ENCODE measurements at places on chromosomes 5 and 9. TPM values are rescaled to one million over a fixed set of nuclear protein-coding genes. Genes with fewer than 3 reads are reported as not detected.
A peak's percentile ranks its signal among the peaks of the same experiment; 100 is the strongest.

DNA sequence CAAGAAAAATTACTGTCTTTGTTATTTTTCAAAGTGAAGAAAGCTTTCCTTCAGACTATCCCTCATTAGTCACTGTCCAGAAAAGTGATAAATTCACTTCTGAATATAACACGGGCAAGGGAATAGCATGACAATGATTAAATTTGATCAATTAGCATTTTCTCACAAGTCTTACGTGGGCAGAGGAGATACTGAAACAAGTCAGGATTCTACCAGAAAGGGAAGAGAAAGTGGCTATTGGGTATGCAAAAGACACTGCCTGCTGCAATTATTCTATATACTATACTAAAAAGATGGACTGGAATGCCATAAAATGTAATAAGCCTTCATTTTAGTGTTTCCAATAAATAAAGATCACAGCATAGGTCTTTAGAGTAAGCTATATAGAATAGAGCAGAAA is 7.4 kb downstream of the COX7C start:
- peaks cover under 1% of the 10 kb centered on the region for H3K36me3 ChIP-seq
- H3K4me3 ChIP-seq: no peak overlapping the region
- H3K27me3 ChIP-seq: no peaks in the 10 kb centered on the region
- no peaks in the 10 kb centered on the region for H3K4me1 ChIP-seq
- DNase-seq: no peak

DNA sequence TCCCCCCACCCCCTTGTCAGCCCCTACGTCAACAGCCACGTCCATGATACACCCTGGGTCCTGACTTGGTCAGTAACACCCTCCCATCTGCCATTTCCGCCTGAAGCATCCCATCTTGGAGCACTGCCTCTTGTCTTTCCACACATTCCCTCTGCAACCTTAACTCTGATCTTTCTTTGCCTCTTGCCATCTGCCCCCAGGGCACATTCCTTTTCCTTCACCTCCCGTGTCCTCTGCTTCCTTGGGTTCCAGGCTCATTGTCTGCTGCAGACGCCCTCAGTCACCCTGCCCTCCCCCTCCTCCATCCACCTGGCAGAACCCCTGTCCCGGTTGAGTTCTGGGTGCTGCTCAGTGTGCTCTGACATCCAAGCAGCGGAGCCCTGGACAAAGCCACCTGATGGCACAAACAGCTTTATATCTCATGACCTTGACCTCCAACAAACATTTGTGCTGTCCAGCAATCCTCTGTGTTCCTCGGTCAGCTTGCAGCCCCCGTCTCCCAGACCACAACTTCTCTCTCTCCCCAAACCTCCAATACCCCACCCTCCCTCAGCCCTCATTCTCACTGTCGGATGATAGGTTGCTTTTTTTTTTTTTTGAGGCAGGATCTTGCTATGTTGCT is 97.7 kb upstream of the IER5L start:
- H3K27ac ChIP-seq: no peak overlapping the region
- no peak for DNase-seq
- H3K27me3 ChIP-seq: no peaks in the 10 kb centered on the region
- H3K4me1 ChIP-seq: no peaks in the 10 kb centered on the region

- no peaks in the 10 kb centered on the region for H3K36me3 ChIP-seq
- H3K27ac ChIP-seq: no peak overlapping the region
- DNase-seq: no peak
- no peak overlapping the region for H3K4me3 ChIP-seq
Observed at GRCh38 chr5:11047625-11048024, 286.6 kb upstream of the DAP start.

DNA sequence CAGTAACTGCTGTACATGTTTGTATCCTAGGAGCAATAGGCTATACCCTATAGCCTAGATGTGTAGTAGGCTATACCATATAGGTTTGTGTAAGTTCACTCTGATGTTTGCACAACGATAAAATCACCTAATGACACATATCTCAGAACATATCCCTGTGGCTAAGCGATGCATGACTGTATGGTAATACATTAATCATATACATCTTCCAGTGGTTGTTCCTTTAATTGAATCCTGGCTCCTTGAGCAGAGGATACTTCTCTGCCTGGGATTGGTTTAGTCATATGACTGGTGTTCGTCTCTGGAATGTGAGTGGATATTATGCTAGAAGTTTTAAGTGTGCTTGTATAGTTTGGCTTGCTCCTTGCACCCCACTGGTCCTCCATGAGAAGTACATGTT is 425.8 kb downstream of the MAN2A1 start:
- no peak overlapping the region for H3K4me3 ChIP-seq
- no peak overlapping the region for H3K27ac ChIP-seq
- DNase-seq: no peak
- no peaks in the 10 kb centered on the region for H3K36me3 ChIP-seq
- H3K4me1 ChIP-seq: no peaks in the 10 kb centered on the region
- H3K27me3 ChIP-seq: no peaks in the 10 kb centered on the region

GRCh38 chr5:163670036-163670435 is 164.6 kb downstream of the MAT2B start:
- H3K27ac ChIP-seq: no peak overlapping the region
- no peaks in the 10 kb centered on the region for H3K4me1 ChIP-seq
- no peak overlapping the region for H3K4me3 ChIP-seq
- no peaks in the 10 kb centered on the region for H3K36me3 ChIP-seq
- DNase-seq: no peak

DNA sequence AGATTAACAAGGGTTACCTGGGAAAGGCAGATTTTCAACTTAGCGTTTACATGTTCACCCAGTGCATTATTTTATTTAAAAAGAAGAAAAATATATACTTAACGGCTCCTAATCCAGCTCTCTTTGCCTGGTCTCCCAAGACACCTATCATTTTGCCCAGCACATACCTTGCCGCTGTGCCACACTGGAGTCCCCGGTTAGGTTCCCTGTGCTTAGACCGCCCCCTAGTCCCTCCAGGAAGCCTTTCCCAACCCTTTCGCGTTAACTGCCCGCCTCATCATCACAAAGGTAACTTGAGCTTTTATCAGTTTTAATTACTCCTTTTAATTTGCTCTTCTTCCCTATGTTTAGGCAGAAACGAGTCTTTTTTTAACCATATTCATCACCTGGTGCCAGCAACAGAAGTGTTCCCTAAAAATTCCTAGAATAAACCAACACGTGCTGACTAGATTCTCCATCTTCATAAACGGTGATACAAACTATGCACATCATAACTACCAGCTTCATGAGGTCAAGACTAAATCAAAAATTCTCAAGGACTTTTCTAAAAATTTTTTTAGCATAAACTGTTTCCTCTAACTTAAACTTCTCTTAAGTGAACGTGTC is 19.7 kb downstream of the DNAJA1 start:
- peak overlapping the region; percentile 88 for H3K27ac ChIP-seq
- peak overlapping the region; percentile 74 for H3K4me3 ChIP-seq
- peaks cover 8% of the 10 kb centered on the region for H3K36me3 ChIP-seq
- no peak for DNase-seq
- H3K27me3 ChIP-seq: no peaks in the 10 kb centered on the region

- no peaks in the 10 kb centered on the region for H3K36me3 ChIP-seq
- H3K4me3 ChIP-seq: no peak overlapping the region
- H3K27ac ChIP-seq: no peak overlapping the region
- no peaks in the 10 kb centered on the region for H3K4me1 ChIP-seq
- no peak for DNase-seq
Observed at GRCh38 chr9:123250504-123250903, 17.9 kb downstream of the STRBP start.

GRCh38 chr5:540071-540905 is 16.0 kb upstream of the SLC9A3 start:
- H3K27ac ChIP-seq: no peak overlapping the region
- H3K36me3 ChIP-seq: no peaks in the 10 kb centered on the region
- no peaks in the 10 kb centered on the region for H3K27me3 ChIP-seq

DNA sequence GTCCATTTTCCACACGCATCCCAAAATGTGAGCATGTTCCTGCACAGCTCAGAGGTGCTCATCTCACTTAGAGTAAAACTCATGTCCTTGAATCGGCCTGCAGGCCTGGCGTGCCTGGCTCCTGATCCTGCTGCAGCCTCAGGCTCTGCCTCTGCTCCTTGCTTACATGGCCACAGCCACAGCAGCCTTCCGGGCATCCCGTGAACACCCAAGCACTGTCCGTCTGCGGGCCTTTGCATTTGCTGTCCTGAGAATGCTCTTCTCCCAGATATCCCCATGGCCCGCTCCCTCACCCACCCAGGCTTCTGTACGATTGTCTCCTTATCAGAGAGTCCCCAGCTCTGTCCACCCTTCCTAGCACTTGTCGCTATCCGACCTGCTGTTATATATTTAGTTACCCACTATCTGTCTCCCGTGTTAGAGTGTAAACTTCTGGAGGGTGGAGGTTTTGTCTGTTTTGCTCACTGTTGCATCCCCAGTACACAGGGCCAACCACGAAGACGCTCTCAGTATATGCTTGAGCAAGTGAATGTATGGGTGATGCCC is 21.9 kb downstream of the FGF18 start:
- no peaks in the 10 kb centered on the region for H3K36me3 ChIP-seq
- H3K27me3 ChIP-seq: no peaks in the 10 kb centered on the region
- H3K27ac ChIP-seq: no peak overlapping the region
- no peak for DNase-seq
- H3K4me3 ChIP-seq: no peak overlapping the region

DNA sequence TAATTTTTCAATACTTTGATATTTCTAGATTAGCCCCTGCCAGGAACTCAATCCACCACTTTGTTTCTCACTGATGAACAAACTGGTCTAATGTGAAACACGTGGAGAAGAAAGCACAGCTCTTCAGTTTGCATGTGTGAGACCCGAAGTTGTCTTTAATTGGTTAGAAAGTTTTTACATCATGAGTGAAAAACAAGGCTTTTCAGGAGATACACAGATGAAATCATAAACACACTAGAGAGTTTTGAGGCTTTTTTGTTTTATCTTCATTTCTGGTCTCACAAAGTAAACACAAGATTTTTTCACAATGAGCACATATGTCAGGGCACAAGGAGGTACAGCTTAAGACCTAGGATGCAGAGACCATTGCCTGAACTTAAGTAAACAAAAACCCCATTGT is 84.5 kb upstream of the MOCS2 start:
- H3K4me1 ChIP-seq: no peaks in the 10 kb centered on the region
- no peak overlapping the region for H3K27ac ChIP-seq
- DNase-seq: no peak
- H3K4me3 ChIP-seq: no peak overlapping the region

GRCh38 chr9:80496901-80497556 is 925.3 kb downstream of the TLE4 start:
- no peak overlapping the region for H3K27ac ChIP-seq
- no peak for DNase-seq
- H3K27me3 ChIP-seq: no peaks in the 10 kb centered on the region
- H3K36me3 ChIP-seq: no peaks in the 10 kb centered on the region
- no peaks in the 10 kb centered on the region for H3K4me1 ChIP-seq

DNA sequence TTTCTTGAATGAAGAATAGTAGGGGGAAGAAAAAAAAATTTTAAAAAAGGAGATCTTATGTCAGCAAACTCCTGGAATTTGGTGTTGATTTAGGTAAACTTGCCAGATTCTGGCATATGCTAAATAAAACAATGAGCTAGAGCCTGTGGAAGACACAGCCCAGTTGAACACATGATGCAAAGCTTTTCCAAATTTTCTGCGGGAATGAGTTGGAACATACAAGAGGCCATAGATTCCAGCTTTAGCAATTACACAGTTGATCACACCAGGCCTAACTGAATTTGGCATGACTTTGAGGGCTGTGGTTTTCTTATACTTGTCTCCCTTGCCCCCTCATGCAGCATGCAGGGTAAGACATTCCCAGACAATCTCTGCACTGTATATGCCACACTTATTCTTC is 297.0 kb downstream of the SH3GL2 start:
- no peaks in the 10 kb centered on the region for H3K27me3 ChIP-seq
- no peak for DNase-seq
- H3K36me3 ChIP-seq: no peaks in the 10 kb centered on the region
- H3K4me1 ChIP-seq: no peaks in the 10 kb centered on the region

DNA sequence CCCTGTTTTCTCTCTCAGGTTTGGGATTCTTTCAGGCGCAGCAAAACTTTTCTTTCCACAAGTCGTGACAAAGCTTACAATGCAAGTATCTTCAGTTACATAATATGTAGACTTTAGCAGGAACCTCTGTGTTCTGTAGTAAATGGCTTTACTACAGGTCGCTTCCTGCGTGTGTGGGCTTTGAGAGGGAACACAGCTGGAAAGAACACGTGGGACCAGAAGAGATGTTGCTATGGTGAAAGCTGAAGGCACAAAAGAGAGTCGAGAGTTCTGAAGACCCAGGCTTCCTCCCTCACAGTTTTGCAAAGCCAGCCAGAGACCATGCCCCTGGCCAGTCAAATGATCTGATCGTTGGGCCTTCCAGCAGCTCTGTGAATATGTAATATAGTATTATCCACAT is 4.0 kb downstream of the ANKRD55 start:
- no peaks in the 10 kb centered on the region for H3K4me1 ChIP-seq
- H3K4me3 ChIP-seq: no peak overlapping the region
- H3K27ac ChIP-seq: no peak overlapping the region
- H3K27me3 ChIP-seq: no peaks in the 10 kb centered on the region
- H3K36me3 ChIP-seq: no peaks in the 10 kb centered on the region
- DNase-seq: no peak

DNA sequence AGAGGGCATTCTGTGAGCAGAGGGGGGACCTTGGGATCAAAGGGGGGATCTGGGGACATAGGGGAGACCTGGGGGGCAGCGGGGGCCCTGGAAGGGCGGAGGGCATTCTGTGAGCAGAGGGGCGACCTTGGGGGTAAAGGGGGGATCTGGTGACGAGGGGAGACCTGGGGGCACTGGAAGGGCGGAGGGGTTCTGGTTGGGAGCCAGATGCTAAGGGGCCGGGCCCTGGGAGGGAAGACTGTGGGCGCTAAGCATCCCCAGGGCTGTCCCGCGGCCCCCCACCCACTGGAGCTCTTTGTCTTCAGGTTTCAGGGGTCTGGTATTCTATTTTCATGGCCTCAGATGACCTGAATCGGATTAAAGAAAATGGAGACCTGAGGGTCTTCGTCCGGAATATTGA is 748 bp downstream of the LCN9 start:
- H3K4me1 ChIP-seq: no peaks in the 10 kb centered on the region
- DNase-seq: no peak
- no peak overlapping the region for H3K27ac ChIP-seq
- H3K27me3 ChIP-seq: no peaks in the 10 kb centered on the region
- H3K36me3 ChIP-seq: no peaks in the 10 kb centered on the region

DNA sequence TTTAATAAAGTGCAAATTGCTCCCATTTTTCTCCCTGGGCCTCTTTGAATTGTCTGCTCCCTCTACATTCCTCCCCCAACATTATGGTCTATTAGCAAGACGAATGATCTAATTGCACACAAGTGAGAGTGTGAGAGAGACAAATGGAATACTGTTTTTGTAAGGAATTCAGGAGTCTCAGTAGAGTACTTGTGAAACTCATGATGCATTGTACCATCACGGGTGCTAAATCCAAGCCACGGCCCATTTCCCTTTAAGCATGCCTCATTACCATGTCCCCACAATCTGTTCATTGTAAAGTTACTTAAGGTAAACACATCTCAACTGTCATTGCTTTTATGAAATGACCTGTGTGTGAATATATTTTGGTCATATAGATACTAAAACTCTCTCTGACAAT is 62.8 kb downstream of the CD180 start:
- H3K36me3 ChIP-seq: peaks cover 6% of the 10 kb centered on the region
- no peak overlapping the region for H3K27ac ChIP-seq
- no peaks in the 10 kb centered on the region for H3K4me1 ChIP-seq
- DNase-seq: no peak
- H3K4me3 ChIP-seq: no peak overlapping the region

Gene SPOUT1
- total RNA-seq: 18.2 TPM

Gene NSA2
- total RNA-seq: 76.1 TPM

Gene GRM6
- not detected for total RNA-seq

Gene PDGFRB
- 421 TPM for total RNA-seq

Gene DND1
- 1.8 TPM for total RNA-seq

Gene CACFD1
- total RNA-seq: 19.5 TPM

Gene TAF11L10
- not detected for total RNA-seq

Gene BRD8
- 71.7 TPM for total RNA-seq

Gene C5orf58
- not detected for total RNA-seq

Gene NR2F1
- 3.4 TPM for total RNA-seq

Gene IFNB1
- total RNA-seq: not detected

Gene ESM1
- total RNA-seq: 3.9 TPM

Gene SCGB3A2
- total RNA-seq: not detected

All from thoracic aorta (tissue), 2 donors.